ENCODE measurements at places on chromosomes 7 and 10. TPM values are rescaled to one million over a fixed set of nuclear protein-coding genes. Genes with fewer than 3 reads are reported as not detected.

DNA sequence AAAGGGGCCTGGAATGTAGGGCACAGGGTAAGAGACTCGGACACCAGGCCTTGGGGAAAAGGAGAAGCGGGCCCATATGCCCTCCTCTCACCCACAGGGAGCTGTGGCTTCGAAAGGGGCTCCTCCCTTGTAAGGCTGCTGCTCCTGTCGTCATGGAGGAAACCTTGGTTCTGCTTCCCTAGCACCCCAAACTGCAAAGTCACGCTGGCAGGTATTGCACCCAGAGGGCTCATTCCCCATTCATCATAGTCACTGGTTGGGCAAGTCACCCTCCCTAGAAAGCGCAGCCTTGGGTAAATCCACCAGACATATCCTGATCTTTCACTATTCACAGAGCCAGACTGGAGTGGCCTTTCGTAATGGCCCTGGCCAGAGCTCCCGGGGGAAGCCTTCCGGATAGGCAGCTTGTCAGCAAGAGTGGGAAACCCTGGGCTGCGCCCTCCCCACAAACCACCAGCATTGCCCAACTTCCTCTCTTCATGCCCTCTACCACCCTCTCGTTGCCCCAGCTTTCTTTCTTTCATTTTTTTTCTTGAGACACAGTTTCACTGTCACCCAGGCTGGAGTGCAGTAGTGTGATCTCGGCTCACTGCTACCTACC lies 121.0 kb downstream of the HIP1 start:
- no peak overlapping the region for H3K4me3 ChIP-seq
- H3K4me1 ChIP-seq, result no peaks in the 10 kb centered on the region
- H3K27me3 ChIP-seq, result no peaks in the 10 kb centered on the region
- DNase-seq, result no peak

DNA sequence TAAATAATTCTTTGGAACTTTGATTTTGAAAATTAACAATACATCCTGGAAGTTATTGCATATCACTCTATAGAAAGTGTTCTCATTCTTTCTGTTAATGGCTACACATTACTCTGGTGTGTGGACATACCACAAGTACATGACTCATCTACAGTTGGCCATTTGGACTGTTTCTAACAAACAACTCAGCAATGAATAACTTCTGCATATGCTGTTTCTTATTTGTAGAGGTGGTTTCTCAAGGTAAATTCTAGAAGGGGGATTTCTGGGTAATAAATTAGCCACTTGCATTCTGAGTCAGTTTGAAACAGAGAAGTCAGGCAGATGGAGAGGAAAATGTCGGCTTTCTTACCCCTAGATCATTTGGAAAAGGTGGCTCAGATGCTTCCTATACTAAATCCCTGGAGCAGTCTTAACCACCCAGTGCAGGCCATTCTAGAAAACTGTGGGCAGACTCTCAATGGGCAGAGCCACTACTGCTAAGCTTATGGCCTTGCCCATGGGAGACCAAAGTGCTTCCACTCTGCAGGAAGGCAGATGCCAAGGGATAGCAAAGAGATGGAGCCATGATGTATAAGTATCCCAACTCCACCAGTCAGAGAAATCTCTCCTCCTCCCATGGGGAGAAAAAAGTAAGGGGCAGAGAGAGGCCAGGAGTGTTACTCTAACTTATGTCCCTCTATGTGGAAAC lies 194.0 kb upstream of the PLPP4 start:
- H3K27ac ChIP-seq, result no peak overlapping the region
- no peaks in the 10 kb centered on the region for H3K27me3 ChIP-seq
- no peaks in the 10 kb centered on the region for H3K36me3 ChIP-seq
- no peak overlapping the region for H3K4me3 ChIP-seq
- H3K4me1 ChIP-seq, result no peaks in the 10 kb centered on the region

DNA sequence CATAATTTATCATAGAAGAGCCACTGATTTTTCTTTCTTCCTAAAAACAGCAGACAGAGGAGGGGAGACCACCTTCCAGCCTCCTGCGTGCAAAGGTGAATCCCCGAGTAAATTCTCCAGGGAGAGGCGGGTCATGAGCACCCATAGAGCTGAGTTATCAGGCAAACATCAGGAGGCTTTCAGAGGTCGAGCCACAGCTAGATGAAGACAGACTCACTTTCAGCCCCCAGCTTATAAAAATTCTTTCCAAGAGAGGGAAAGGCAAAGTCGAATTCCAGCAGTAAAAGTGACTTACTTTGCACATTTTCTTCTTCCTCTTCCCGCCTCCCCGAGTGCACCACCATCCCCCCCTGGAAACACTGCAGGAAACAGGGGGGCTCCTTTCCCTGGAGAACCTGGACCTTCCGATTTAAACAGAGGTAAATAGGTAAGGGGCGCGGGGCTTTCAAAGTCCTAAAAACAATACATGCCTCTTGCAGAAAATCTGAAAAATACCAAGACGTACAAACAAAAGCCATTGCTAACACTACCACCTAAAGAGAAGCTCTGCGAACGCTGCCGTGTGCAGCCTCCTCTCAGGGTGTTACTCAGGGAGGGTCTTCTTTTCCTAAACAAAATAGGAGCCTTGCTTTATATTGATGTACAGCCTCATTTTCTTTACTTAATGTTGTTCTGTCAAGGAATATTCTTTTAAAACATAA lies 163.8 kb downstream of the SVIL start:
- no peaks in the 10 kb centered on the region for H3K36me3 ChIP-seq
- peaks cover 8% of the 10 kb centered on the region for H3K4me1 ChIP-seq
- no peaks in the 10 kb centered on the region for H3K27me3 ChIP-seq

PTF1A gene
- not detected for total RNA-seq

LAMB1 gene
- total RNA-seq, result 85.7 TPM

- H3K27ac ChIP-seq, result no peak overlapping the region
- DNase-seq, result no peak
- H3K27me3 ChIP-seq, result no peaks in the 10 kb centered on the region
- no peak overlapping the region for H3K4me3 ChIP-seq
Observed at GRCh38 chr10:26527018-26527417, 88.9 kb downstream of the APBB1IP start.

UNCX gene
- not detected for total RNA-seq

- no peak overlapping the region for H3K4me3 ChIP-seq
- no peaks in the 10 kb centered on the region for H3K4me1 ChIP-seq
- no peaks in the 10 kb centered on the region for H3K27me3 ChIP-seq
- DNase-seq, result no peak
Observed at GRCh38 chr7:1354661-1355567, 104.4 kb downstream of the MICALL2 start.

DNA sequence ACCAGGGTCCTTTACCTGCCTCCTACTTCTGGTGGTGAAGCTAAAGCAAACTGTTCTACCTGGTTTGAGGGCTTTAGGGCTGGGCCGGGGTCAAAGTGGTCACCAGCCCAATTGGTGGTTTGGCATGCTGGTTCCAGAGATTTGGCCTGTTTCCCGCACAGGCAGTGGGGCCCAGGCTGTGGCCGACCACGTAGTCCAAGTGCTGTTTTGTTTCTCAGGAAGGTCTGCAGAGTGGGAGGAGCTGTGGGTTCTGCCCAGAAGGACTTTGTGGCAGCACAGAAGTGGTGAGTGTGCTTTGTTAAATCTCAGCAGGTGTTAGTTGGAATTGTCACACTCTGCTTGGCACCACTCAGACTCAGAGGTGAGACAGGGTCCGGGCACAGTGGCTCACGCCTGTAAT lies 85.8 kb downstream of the MKX start:
- no peak overlapping the region for H3K4me3 ChIP-seq
- no peaks in the 10 kb centered on the region for H3K36me3 ChIP-seq
- no peaks in the 10 kb centered on the region for H3K4me1 ChIP-seq
- H3K27me3 ChIP-seq, result no peaks in the 10 kb centered on the region
- no peak for DNase-seq
- H3K27ac ChIP-seq, result no peak overlapping the region

ZC3HAV1L gene
- total RNA-seq, result 35.6 TPM

DNA sequence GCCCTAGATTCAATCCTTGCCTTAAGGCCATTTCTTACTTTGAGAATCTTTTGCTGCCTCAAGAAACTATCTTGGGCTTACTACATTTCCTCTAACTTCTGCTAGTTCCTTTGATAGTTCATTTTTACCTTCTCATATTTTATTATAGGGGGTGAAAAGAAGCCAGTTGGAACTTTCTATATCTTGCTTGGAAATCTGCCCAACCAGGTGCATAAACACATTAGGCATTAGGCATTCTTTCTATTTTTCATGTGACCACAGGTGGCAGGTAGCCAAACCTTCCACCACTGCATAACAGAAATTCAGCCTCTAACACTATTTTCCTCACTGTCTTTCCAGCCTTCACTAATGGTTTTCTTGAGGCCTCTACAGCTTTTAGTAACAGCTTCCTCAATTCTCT lies 300.0 kb upstream of the SP8 start:
- DNase-seq, result no peak
- no peaks in the 10 kb centered on the region for H3K27me3 ChIP-seq
- H3K36me3 ChIP-seq, result no peaks in the 10 kb centered on the region

CLEC5A gene
- total RNA-seq, result 0.64 TPM

- no peaks in the 10 kb centered on the region for H3K4me1 ChIP-seq
- no peaks in the 10 kb centered on the region for H3K27me3 ChIP-seq
- no peaks in the 10 kb centered on the region for H3K36me3 ChIP-seq
- DNase-seq, result no peak
Observed at GRCh38 chr10:119478811-119479341, 63.6 kb downstream of the RGS10 start.

H2BK1 gene
- 1.1 TPM for total RNA-seq

GRCh38 chr7:105982388-105982787 lies 19.3 kb downstream of the CDHR3 start:
- H3K27ac ChIP-seq, result no peak overlapping the region
- no peaks in the 10 kb centered on the region for H3K36me3 ChIP-seq
- no peak overlapping the region for H3K4me3 ChIP-seq

- no peaks in the 10 kb centered on the region for H3K27me3 ChIP-seq
- H3K4me3 ChIP-seq, result no peak overlapping the region
- no peaks in the 10 kb centered on the region for H3K4me1 ChIP-seq
- H3K27ac ChIP-seq, result no peak overlapping the region
- H3K36me3 ChIP-seq, result no peaks in the 10 kb centered on the region
- no peak for DNase-seq
Observed at GRCh38 chr7:3912291-3912690, 611.2 kb downstream of the SDK1 start.

TMEM236 gene
- total RNA-seq, result 0.32 TPM

All from ovary (tissue), 10 donors.